ENCODE measurements at places on chromosomes 1 and 21.

DNA sequence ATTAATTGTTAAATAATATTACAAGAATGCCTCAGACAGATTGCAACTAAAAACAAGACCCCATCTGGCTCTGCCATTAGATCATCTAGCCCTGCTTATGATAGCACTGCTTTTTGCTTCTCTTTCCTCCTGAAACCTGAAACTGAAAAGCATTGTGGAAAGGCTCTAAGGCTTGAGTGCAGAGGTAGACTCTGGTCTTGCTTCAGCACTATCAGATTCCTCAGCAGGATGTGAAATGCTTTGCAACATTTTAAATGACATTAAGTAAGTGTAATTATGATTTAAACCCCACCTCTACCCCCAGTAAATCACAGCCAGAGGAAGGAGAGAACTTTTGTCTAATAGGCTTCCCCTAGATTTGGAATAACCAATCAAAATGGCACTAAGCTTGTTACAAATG, 32.9 kb downstream of the PHC2 start:
- DNase-seq = no peak

- no peak for DNase-seq
These were observed 247.6 kb upstream of the SGIP1 start for GRCh38 chr1:66286307-66286706.

GRCh38 chr1:115975569-115976061, 698 bp upstream of the SLC22A15 start:
- no peak for DNase-seq

DNA sequence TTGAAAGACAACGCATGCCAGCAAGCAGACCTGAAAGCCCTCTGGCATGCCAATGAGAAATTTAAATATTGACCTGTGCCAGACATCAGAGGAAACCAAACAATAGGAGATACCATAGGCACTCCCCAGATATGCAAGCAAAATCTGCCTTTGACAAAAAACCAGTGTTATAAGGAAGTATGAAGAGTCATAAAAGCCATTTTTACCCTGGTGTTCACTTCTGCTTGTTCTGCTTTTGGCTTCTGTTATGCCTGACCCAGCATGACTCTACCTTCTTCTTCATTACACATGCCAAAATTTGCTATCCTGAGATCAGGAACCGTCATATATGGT, 26.4 kb downstream of the NPHS2 start:
- no peak for DNase-seq

- peak; percentile 70 for DNase-seq
These were observed 27.4 kb upstream of the CTPS1 start for GRCh38 chr1:40951943-40952743.

DNA sequence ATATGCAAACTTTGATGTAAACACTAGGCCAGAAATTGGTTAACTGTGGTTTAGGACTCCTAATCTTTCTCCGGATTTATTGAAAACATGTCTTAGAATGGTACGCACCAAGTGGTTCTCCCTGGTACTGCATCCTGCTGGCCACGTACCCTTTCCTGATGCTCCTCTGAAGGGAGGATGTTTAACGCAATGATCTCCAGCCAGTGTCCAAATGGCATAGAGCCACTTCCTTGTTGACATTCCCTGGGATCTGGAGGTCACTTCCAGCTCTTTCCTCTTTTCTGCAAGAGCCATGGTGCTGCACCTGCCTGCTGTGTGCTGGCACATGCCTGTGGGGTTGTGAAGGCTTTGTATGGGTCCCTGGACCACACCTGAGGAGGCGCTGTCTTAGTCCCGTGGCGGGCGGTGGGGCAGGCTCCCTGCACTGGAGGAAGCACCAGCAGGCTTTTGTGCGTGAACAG, 53.9 kb downstream of the GALNT2 start:
- DNase-seq = no peak

- no peak for DNase-seq
These were observed 59.0 kb downstream of the RUSC1 start for GRCh38 chr1:155379631-155380090.
